ENCODE measurements at places on chromosomes 13 and 19.

- no peak for DNase-seq
Observed at GRCh38 chr13:44843403-44843802, 145.9 kb downstream of the NUFIP1 start.

- DNase-seq = no peak
Observed at GRCh38 chr13:98348466-98349200, 171.6 kb upstream of the RNF113B start.

DNA sequence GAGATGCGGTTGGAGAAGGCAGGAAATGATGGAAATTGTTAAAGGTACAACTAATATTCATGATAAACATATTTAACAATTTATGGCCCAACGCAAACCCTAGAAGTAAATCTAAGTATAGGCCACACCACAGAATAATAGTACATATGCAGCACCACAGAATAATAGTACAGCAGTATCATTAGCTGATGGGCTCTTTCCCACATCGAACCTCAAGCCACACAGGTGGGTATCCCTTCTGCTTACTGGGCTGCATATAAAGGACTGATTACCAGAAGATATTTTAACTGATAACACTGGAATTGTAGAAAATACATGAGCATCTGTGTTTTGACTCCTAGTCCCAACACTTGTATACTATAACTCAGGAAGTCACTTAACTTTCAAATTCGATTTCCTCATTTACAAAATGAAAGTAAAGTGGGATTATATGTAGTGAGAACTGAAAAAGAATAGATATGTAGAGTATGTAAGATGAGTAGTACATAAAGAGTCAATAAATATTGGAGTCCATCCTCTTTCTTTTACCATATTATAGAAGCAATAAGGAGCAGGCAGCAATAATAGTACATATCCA is 91.5 kb downstream of the TSC22D1 start:
- no peak for DNase-seq

DNA sequence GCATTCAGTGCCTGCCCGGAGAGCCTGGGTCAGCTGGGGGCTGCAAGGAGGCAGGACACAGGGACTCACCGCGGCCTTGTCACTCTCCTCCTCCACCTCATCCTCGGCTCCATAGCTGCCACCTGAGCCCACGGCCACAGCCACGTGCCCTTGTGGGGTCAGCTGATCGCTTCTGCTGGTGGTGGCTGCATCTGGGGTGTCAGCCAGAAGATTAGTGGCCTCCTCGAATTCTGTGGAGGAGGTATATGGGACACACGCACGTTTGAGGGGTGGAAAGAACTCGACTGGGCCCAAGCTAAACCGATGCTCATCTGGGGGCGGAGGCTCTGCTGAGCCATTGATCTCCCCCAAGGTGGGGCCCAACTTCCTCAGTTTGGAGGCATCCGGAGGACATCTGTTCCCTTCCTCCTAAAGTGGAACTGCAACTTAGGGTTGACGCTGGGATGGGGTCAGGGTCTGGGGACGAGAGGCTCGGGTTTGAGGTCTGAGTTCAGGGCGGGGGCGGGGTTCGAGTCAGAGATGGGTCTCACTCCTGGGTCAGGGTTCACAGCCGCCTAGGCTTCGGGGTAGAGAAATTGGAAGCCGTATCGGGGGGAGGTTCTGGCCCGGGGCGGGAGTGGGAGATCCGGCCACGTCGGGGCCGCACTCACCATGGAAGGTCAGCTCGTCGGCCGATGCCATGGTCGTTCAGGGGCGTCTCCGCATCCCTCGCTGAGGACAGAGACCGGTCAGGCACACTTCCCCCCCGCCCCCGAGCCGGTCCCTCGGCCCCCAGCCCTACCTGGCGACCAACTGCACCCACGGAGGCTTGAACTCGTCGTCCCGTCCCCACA is 493 bp downstream of the YIPF2 start:
- DNase-seq = no peak

- peak; percentile 48 for DNase-seq
Observed at GRCh38 chr13:111114362-111115060, 599 bp upstream of the ARHGEF7 start.

DNA sequence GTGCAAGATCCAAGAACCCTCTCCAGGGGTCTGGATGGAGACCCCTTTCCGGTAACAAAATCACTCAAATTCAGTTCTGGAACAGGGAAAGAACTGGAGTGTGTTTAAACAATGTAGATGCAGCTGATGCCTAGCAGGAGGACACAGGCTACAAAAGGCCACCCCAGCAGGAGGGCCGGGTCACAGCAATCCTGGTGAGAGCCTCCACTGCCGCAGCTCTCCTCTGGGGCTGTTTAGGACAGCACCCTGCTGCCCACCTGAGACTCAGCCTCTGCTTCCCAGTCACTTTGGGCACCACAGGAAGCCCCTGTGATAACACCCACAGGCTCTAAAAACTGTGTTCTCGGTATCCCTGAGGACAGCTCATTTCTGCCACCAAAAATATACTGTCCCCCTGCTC is 318.7 kb upstream of the NBEA start:
- no peak for DNase-seq

- DNase-seq = no peak
Observed at GRCh38 chr13:39375601-39376000, 227.4 kb downstream of the LHFPL6 start.

- no peak for DNase-seq
Observed at GRCh38 chr19:2207991-2208860, 27.9 kb downstream of the PLEKHJ1 start.
